Stimulated activated CD4-positive, alpha-beta T cell treated with anti-CD3 and anti-CD28 coated beads, TNF-alpha, amount 100 ng/mL, for 1 hour (primary cell): ENCODE measurements at places on chromosomes 3 and 15.

- no peak for DNase-seq
These were observed 206.7 kb upstream of the LINGO1 start for GRCh38 chr15:77839456-77839855.

DNA sequence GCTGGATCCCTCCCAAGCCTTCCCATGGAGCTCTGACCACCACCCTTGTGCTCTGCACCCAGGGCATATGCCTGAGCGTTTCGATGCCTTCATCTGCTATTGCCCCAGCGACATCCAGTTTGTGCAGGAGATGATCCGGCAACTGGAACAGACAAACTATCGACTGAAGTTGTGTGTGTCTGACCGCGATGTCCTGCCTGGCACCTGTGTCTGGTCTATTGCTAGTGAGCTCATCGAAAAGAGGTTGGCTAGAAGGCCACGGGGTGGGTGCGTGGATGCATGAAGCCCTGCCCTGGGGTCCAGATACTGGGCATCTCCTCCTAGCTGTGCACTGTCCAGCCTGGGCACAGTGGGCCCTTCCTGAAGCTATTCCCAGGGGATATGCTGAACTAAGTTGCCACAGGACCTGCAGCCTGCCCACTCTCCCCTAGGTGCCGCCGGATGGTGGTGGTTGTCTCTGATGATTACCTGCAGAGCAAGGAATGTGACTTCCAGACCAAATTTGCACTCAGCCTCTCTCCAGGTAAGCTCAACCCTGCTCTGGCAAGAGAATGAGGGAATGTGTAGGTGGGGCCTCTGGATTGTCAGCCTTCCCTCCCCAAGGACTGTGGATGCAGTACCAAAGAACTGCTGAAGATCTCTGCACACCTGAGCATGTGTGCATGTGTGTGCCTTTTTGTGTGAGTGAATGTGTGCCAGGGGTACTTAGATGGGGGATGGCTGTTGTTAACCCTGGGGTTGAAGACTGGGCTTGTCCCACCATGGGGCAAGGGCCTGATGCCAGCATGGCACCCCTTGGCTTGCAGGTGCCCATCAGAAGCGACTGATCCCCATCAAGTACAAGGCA is 2.1 kb downstream of the MYD88 start:
- no peak for DNase-seq

- no peak for DNase-seq
These were observed 46.4 kb upstream of the MBNL1 start for GRCh38 chr3:152222327-152222726.

- no peak for DNase-seq
These were observed 31.5 kb upstream of the MECOM start for GRCh38 chr3:169695031-169695430.

DNA sequence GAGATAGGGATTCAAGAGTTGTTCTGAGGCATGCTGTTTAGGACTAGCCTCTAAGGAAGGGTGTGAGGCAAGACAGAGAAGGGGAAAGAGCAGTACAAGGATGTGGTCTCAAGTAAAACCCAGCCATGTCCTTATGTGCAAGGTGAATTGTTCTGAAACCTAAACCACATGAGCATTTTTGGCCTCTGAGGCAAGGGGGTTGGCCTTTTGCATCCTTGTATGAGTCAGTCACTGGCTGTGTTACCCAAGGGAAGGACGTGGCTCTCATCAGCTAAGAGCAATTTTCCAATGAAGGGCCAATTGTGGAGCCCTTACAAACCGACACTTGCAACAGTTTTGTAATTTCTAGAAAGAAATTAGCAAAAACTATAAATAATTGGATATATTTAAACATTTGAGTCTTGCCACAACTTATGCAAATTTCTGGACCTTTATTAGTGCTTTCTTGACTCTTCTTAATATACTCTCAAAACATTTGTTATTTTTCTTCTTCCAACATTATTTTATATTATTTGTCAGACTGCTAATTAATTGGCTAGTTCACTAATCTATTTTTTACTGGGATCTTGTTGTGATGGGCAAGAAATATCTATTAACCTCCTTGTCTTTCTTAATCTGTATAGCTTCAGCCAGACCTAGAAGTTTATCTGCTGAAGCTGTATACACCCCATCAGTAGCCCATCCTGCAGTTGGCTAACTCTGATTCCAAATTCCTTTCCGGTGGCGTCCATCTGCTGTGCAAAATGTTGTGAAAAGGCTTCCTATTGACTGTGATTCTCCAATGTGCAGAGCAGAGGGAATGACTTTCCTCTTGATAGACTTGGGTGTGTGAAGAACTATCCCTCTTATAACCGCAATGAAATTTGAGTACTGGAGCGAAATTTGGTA is 97.7 kb upstream of the P2RY1 start:
- DNase-seq: no peak

GRCh38 chr3:102259663-102260062 is 175.2 kb upstream of the ZPLD1 start:
- DNase-seq: no peak

- DNase-seq: no peak
These were observed 38.6 kb downstream of the SEMA6D start for GRCh38 chr15:47755941-47756340.

- DNase-seq: no peak
These were observed 33.1 kb downstream of the TP63 start for GRCh38 chr3:189664311-189664710.

- no peak for DNase-seq
These were observed 11.7 kb upstream of the SPATA12 start for GRCh38 chr3:57048728-57049127.

DNA sequence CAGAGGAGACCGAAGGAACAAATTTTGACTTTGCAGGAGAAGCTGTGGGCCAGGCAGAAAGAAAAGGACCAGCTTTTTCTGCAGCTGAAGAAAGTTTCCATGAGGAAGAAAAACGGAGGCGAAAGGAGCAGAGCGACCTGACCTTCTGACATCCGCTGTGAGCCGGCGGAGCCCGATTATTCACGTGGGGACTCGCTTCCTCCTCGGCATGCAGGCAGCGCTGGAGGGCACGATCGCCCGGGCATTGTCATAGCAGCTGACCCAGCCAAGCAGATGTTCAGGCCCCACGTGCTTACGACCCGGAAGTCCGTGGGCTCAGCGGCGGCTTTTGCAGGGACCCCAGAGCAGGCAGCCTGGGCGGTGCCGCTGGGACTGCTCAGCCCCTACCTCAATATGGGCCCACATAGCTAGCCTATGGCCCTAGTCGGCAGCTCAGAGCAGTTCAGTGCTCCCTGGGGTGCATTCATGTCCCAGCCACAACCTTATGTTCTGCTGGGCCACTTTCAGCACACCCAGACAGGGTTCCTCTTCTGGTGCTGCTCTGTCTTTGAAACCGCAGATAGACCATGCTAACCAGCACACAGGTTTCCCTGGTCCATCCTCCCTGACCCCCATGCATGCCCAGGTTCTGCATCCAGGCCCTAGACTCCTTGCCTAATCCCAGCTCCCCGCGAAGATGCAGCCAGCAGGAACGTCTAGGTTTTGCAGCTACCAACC is 10.5 kb upstream of the EIF4A2 start:
- no peak for DNase-seq

DNA sequence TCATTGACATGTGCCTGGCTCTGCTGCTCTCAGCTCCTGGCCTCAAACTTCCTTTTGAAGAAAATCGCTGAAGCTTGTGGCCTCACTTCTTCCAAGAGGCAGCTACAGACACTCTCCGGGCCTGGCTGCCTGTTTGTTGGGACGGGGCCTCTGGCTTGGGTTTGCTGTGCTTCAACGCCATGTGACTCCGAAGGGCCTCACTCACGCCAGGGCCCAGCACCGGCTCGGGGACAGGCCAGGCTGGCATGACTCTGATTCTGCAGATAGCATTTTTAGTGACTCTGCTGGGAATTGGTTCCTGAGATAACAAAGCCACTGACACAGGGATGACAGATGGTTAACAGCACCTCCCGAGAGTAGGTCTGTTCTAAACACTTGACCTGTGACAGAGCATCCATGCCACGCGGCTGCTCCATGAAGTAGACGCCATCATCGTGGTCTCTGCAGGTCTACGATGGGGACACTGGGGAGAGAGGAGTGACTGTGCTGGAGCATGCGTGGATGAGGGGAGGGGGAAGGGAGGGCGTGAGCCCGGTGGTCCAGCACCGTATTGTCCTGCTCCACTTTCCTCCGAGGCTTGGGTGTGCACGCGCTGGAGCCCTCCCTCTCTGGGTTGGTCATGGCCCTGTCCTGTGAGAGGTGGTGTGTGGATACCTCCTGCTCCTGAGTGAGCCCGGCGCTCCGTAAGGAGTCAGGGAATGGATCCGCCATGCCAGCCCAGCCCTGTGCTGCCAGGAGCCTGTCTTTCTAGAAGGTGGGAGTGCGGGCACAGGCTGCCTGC is 133.6 kb downstream of the TJP1 start:
- DNase-seq: no peak

DNA sequence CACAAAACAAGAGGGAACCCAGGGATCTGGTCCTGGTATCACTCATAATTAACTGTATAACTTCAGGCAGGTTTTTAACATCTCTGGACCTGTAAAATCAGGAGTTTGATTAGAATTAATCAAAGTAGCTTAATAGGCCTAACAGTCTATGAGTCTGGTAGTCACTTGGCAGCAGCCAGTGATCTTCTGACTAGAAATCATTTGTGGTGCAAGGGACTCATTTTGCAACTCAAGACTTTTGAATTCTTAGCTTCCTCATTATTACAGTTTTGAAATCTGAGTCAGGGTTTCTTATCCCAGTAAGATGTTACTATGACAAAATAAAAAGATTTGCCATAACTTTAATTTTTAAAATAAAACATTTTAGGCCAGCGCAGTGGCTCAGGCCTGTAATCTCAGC is 70.8 kb downstream of the TMCC1 start:
- no peak for DNase-seq

DNA sequence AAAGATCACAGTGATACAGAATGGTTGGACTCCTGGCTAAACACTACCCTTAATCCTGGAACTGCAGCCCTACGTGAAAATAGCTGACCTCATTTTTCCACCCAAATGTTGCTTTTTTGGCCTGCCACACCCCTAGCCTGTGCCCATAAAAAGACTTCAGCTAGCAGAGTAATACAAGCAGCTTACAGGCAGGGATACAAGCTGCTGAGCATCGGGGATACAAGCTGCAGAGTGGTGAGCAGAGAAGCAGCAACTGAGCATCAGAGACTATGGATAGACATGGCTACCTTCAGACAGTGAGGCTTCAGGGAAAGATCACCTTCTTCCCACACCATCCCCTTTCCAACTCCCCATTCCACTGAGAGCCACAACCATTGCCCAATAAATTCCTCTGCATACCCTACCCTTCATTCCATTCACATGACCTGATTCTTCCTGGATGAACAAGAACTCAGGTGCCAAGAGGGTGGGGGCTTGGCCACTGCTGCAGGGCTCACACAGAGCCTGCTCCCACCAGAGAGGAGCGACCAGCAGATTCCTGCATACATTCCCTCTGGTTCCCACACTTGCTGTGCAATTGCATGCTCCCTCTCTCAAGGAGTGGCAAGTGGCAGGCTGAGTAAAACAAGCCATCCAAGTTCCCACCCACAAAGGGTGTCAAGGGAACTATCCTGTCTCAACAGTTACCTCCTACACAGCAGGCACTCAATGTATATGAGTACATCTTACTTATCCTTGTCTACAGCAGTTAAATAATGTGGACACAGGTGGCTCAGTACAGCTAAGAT is 217.5 kb downstream of the ALCAM start:
- DNase-seq: no peak

DNA sequence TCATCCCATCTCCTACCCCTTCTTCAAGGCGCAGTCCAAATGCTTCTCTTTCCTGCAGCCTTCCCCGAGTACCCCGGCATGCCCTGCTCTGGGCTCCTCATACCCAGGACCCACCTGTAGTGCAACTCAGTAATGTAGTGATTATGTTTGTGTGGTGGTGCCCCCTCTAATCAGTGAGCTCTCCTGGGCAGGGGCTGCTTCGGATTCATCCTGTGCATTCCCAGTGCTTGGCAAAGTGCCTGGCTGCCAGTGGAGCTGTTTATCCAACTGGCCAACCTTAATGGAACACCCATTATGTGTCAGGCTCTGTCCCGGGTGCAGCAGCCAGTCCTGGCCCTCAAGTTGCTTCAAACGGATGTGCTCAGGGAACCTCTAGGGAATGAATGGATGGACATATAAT is 174.4 kb upstream of the LINGO1 start:
- no peak for DNase-seq

DNA sequence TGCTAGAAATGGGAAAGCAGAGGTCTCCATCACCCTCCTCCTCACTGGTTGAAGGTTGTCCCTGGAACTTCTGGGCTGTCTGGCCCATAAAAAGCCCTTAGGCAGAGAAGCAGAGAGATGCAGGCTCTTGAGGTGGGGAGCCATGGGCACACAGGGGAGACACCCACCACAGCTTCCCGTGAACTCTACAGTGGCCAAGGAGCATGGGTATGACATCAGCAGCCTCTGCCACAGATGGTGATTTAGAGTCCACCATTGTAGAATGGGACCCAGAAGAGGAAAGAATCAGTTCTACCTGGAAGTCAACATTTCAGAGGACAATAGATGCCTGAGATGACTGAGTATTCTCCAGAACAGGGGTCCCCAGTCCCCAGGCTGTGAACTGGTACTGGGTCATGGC is 105.6 kb upstream of the LRRN1 start:
- DNase-seq: no peak
